ENCODE measurements at places on chromosomes 7 and 10.

DNA sequence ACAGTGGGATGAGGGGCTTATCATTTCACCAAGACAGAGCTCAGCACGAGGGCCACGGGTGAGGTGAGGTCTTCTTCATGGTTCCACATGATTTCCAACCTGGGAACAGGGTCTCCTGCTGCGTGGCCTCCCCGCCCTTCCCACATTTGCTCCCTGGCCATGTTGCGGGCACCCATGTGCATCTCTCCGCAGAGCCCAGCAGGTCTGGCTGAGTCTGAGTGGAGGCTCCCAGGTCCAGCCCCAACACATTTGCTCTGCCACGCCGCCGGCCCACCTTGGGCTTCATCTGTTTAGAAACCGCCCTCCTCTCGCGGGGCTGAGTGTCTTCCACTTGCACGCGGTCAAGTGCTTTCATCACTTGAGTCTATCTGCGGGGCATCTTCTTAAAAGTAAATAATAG lies 14.8 kb upstream of the PRKAR1B start:
- no peak for DNase-seq

DNA sequence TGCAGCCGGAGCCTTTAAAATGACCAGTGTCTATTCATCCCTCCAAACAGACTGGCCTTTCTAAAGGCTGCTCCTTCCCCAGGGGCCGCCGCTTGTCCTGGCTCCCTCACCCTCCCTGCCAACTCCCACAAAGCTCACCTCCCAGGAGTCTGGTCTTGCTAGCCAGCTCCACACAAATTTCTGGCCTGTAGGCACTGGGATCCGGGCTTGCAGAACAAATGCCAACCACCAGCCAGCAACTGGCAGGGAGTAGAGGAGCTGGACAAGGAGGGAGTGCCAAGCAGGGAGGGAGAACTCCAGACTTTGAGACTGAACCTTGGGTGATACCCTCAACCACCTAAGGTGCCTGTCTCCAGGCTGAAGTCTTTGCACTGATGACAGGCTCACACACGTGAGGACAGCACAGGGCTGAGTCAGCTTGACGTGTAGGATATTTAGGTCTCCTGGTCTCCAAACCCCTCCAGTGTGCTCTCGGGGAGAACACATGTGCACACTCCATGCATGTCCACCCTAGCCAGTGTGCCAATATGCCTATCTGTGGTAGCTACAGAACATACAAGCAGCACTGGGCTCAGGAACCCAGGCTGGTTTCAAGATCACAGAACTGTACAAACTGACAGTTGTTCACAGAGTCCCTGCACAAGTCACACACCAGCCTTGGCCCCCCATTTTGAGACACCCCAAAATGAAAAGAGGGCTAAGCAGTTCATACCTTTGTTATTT lies 6.0 kb downstream of the PAX2 start:
- DNase-seq = no peak

- no peak for DNase-seq
Measured at GRCh38 chr7:96212474-96212873, 109.4 kb downstream of the SLC25A13 start.

DNA sequence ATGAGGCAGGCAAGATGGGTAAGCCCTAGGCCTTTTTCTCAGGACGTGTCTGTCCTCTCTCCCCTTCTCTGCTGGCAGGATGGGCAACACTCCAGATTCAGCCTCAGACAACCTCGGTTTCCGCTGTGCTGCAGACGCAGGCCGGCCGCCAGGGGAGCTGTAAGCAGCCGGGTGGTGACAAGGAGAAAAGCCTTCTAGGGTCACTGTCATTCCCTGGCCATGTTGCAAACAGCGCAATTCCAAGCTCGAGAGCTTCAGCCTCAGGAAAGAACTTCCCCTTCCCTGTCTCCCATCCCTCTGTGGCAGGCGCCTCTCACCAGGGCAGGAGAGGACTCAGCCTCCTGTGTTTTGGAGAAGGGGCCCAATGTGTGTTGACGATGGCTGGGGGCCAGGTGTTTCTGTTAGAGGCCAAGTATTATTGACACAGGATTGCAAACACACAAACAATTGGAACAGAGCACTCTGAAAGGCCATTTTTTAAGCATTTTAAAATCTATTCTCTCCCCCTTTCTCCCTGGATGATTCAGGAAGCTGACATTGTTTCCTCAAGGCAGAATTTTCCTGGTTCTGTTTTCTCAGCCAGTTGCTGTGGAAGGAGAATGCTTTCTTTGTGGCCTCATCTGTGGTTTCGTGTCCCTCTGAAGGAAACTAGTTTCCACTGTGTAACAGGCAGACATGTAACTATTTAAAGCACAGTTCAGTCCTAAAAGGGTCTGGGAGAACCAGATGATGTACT lies 13.1 kb downstream of the PHKG1 start:
- no peak for DNase-seq

GRCh38 chr10:35872671-35873070 lies 230.6 kb upstream of the FZD8 start:
- no peak for DNase-seq

GRCh38 chr7:158377800-158378623 lies 209.6 kb downstream of the PTPRN2 start:
- no peak for DNase-seq

DNA sequence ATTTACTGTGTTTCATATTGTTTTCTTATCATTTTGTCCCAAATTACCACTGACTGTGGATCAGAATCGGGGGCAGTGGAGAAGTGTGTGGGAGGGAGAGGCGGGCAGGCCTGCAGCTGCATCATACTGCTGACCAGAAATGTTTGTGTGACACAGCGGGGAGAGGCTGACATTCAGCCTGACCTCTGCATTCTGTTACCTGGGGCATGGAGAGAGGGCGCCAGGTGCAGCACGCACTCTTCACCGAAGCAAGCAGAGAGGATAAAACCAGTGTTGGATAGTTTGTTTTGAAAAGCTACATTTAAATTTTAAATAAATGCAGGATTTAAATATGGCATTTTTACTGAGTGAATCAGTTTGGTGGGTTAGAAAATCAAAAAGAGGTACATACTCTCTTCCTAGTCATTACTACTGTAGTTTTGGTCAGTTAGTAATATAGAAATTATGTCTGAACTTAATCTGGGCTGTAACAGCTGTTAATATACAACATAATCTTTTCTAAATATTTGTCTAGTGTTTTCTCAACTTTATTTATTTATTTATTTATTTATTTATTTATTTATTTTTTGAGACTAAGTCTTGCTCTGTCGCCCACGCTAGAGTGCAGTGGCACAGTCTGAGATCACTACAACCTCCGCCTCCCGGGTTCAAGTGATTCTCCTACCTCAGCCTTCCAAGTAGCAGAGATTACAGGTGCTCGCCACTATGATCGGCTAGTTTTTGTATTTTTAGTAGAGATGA lies 8.8 kb upstream of the STMP1 start:
- DNase-seq = no peak

GRCh38 chr10:120051671-120052070 lies 159.1 kb downstream of the SEC23IP start:
- DNase-seq = no peak

- no peak for DNase-seq
Measured at GRCh38 chr10:130773941-130774340, 537.6 kb downstream of the TCERG1L start.

GRCh38 chr10:125757742-125758141 lies 17.9 kb downstream of the MMP21 start:
- DNase-seq = no peak

- DNase-seq = no peak
Measured at GRCh38 chr10:120355425-120355824, 101.6 kb upstream of the PLPP4 start.

DNA sequence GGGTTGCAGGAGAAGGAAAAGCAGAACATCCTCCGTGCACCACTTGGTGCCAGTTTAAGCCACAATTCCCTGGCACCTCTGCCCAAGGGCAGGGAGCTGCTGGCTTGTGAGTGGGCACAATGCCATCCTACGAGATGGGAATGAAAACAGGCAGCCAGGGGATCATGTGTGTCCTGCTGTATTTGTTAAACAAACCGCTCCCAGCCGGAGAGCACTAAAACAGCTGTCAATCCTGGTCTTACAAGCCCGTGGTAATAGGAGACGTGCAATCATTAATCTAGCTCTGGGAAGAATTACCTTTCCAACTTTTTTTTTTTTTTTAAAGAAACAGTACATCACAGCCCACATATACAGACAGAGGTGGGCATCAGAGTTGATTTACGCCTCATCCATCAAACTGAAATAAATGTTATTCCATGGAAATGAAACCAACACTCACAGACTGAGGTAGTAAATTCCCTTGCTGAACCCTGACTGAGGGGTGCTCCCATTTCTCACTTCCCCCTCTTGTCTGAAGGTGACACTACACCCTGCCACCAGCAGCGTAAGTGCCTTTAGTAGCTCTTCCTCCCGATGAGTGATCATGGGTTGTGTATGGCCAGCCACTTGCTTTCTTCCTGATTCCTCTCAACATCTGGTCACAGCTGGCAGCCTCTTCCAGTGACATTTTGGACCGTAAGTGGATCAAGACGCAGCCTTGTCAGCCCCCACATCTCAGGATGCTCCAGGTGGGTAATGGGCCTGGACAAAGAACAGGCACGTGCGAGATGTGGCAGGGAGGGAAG lies 143.8 kb downstream of the TEX36 start:
- no peak for DNase-seq

- DNase-seq = no peak
Measured at GRCh38 chr10:45239642-45240041, 75.8 kb downstream of the OR13A1 start.

- DNase-seq = no peak
Measured at GRCh38 chr10:71549766-71550533, 153.2 kb downstream of the CDH23 start.

DNA sequence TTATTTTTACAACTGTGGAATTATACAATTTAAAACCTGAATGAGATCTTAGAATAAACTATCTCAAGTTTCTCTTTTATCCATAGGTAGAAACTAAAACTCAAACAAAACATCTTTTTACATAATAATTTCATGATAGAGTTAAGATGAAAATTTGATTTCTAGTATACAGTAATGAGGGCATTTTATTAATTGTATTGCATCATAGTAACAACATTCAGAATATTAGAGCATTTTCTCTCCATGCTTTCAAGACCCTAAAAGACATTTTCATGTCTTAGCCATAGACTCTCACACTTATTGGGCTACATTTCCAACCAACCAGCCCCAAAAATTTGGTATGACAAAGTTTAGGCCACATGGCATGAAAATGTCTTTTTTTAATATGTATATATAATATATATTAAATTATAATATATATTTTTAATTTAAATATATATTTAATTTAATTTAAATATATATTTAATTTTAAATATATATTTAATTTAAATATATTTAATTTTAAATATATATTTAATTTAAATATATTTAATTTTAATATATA lies 195.7 kb upstream of the STEAP1 start:
- DNase-seq = no peak

DNA sequence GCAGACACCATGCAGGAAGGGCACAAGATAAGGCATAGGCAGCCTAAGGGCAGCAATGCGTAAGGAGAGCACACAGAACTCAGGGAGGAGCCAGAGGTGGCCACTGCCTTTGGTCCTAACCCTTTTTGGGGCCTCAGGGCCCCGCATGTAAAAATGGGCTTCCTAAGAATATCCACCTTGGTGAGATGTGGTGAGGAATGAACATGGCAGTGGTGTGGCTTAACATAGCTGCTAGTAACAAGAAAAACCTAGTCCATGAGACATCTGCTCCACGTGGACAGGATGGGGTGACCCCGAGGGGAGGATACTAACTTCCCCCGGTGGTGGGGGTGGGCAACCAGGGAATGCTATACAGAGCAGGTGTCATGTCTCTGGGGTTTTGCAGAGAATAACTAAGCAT lies 18.0 kb downstream of the MAT1A start:
- no peak for DNase-seq

DNA sequence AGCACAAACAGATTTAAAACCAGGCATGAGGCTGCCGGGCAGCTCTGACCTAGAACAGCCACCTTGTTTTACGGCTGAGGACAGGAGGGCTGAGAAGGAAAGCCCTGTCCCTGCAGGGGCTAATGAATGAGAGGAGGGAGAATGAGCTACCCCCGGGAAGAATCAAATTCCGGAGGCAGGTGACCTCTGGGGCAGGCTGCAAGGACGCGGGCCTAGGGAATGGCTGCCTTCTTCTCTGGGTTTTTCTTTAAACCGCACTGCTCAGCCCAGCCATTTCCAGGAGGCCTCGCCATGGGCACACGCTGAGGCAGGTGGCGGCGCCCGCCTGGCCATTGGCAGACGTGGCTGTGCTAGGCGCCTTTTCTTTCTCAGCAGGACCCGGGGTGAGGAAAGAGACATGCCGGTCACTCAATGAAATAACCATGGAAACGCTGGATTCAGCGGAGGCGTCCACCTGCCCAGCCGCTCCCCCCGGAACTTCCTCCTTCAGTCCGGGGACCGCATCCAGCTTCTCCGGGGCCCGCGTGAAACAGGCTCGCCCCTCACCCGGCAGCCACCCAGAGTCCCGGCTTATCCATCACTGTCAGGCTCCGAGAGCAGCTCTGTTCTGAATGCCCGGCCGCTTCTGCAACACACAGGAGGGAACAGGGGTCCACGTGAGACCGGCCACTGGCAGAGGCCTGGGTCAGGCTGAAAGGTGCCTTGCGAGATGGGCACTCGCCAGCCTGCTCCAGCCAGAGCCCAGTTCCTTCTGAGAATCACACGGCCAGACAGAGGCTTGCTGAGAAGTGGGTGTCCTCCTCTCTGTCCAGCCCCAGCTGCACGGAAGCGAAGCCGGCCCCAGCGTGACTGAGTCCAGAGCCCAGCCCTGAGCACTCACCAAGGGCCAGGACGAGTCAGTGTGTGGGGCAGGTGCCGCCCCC lies 82.1 kb downstream of the PDGFA start:
- DNase-seq = no peak

DNA sequence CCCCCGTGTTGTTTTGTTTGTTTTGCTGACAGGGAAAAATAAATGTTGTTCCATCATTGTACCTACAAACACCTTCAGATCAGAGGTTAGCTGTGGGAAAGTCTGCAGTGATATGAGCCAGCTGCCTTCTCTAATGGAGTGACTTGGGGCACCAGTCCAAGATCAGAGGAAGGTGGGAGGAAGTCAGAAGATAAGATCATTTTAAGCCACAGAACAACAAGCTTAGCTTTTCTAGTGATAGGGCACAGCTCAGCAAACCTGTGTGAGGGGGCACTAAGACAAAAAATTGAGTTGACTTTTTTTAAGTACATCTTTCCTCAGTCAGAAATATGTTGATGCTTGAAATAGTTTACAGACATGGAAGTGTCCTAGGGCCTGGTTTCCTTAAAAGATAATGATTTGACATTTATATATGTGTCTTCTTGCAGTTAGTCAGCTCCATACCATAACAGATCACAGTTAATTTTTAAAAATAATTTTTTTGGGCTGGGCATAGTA lies 240.3 kb upstream of the KAT6B start:
- no peak for DNase-seq

GRCh38 chr10:118511711-118512110 lies 83.7 kb downstream of the PRLHR start:
- no peak for DNase-seq
